Esophagus muscularis mucosa (tissue), 4 donors: ENCODE measurements at places on chromosomes 5 and 9. TPM values are rescaled to one million over a fixed set of nuclear protein-coding genes. Genes with fewer than 3 reads are reported as not detected.

GRCh38 chr9:136558373-136558772, 12.5 kb upstream of the NOTCH1 start:
- no peak for DNase-seq

DNA sequence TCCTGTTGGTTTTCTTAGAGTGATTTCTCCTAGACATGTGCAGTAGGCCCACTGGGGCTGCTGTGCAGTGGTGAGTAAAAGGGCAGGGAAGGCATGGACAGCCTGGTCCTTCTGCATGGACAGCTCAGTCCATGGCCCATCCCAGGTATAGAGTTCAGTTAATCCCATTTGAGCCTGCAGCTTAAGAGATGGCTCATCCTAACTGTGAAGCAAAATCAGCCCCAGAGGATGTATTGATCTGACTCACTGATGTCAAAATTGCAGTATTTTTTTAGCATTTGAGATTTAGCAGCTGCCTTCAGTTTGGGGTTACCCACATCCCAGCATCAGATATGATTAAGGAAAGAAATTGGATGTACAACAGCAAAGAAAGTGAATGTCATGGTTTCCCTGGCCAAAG, 93.4 kb downstream of the PDE6A start:
- no peak for DNase-seq

- no peak for DNase-seq
Observed at GRCh38 chr9:117340422-117340821, 74.4 kb downstream of the ASTN2 start.

DNA sequence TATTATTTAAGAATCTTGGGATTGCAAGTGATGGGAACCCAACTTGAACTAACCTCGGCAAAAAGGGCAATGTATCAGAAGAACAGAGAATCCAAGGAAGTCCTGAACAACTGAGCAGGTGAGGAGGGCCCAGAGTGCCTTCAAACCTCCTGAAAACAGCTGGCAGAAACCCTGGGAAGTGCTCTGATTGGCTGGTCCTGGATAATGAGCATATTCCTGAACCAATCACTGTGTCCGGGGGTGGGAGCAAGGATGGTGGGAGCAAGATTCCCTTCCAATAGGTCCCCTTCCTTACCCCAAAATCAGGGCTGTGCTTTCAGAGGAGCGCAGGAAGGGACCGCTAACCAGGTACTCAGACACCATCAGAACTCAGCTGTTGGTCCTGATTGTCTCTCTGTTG, 31.9 kb upstream of the TBC1D2 start:
- no peak for DNase-seq

- no peak for DNase-seq
Observed at GRCh38 chr9:11328326-11328725, 715.5 kb upstream of the PTPRD start.

GRCh38 chr5:149841851-149842793, 102.5 kb downstream of the PDE6A start:
- no peak for DNase-seq

GRCh38 chr5:15748266-15748665, 248.3 kb downstream of the FBXL7 start:
- no peak for DNase-seq

- no peak for DNase-seq
Observed at GRCh38 chr5:65279603-65280002, 202.1 kb downstream of the ADAMTS6 start.

- DNase-seq, result no peak
Observed at GRCh38 chr9:107486674-107487520, 2.7 kb downstream of the KLF4 start.

DNA sequence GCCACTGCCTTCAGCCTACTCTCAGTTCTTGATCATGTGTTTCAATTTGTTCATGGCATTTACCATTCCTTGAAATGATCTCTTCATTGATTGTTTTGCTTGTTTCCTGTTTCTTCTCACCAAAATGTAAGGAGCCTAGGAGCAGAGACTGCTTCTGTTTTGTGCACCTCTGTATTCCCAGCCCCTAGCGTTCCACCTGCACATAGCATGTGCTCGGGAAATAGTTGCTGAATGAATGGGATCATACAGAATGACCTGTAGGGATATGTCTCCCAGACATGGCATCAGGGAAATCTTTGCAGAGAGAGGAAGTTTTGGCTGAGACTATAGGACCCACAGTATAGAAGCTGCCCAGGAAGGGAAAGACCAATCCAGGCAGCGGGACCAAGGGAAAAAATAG, 6.2 kb upstream of the CERCAM start:
- no peak for DNase-seq

GRCh38 chr5:56479126-56479525, 246.0 kb upstream of the ANKRD55 start:
- no peak for DNase-seq

GRCh38 chr5:14502294-14502690, 79.3 kb upstream of the OTULINL start:
- no peak for DNase-seq

- no peak for DNase-seq
Observed at GRCh38 chr5:173298213-173298926, 29.8 kb downstream of the STC2 start.

GRCh38 chr9:30758726-30759446, 1625.6 kb upstream of the ACO1 start:
- no peak for DNase-seq

DNA sequence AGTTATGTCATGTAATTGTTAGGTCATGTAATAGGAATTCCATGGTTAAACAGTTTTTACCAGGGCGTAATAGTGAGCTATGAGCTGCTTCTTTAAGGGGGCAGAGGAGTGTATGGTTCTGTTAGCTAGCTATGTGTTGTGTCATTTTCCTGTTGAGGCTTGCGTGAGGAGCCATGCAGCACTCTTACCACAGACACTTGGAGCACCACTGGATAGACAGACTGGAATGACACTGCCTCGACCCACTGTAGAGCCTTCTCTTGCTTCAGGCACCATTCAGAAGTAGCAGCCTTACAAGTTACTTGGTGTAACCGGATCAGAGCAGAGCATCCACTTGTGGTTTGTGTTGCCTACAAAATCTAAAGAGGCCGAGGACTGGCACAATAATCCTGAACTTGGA, 28.3 kb upstream of the STOM start:
- no peak for DNase-seq

DNA sequence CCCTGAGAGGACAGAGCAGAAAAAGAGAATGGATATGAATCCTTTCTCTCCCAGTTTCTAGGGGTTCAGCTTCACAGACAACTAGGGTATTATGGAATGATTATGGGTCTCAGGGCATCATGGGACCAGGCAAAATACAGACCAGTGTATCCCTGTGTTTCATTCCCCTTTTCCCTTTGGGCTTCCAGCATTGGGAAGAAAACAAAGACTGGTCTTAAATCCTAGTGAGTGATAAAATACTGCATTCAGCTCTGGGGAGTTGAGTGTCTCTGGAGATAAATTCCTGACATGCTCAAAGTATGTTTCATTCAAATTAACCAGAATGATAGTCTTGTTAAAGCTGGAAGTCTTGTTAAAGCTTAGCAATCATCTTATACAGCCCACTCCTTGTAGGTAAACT, 2.4 kb upstream of the POU4F3 start:
- no peak for DNase-seq

Gene IFNA1
- not detected for total RNA-seq

Gene IGIP
- 17.6 TPM for total RNA-seq

Gene SNX18
- 93.3 TPM for total RNA-seq

Gene NPDC1
- 65.3 TPM for total RNA-seq

Gene NKD2
- total RNA-seq, result 6.5 TPM

Gene GMCL2
- not detected for total RNA-seq

Gene ADAMTS12
- 2.3 TPM for total RNA-seq

Gene RNF183
- total RNA-seq, result not detected

Gene CDH18
- not detected for total RNA-seq

Gene TAF11L5
- not detected for total RNA-seq

Gene SPACA9
- total RNA-seq, result 3.3 TPM

Gene F2RL2
- 4.6 TPM for total RNA-seq
